ENCODE measurements at places on chromosomes 11 and 22. TPM values are rescaled to one million over a fixed set of nuclear protein-coding genes. Genes with fewer than 3 reads are reported as not detected.

Gene CAPN5
- 11.8 TPM for total RNA-seq

Gene C1QTNF5
- 24.8 TPM for total RNA-seq

Gene GUCY1A2
- total RNA-seq, result 25.6 TPM

Gene GAS2
- 20.6 TPM for total RNA-seq

Gene PHLDA2
- 1.9 TPM for total RNA-seq

Gene FZD4
- total RNA-seq, result 59.5 TPM

Gene SLCO2B1
- total RNA-seq, result 20.3 TPM

Gene AIP
- total RNA-seq, result 42.2 TPM

Gene OR52A1
- total RNA-seq, result not detected

Gene BEST1
- 3.3 TPM for total RNA-seq

DNA sequence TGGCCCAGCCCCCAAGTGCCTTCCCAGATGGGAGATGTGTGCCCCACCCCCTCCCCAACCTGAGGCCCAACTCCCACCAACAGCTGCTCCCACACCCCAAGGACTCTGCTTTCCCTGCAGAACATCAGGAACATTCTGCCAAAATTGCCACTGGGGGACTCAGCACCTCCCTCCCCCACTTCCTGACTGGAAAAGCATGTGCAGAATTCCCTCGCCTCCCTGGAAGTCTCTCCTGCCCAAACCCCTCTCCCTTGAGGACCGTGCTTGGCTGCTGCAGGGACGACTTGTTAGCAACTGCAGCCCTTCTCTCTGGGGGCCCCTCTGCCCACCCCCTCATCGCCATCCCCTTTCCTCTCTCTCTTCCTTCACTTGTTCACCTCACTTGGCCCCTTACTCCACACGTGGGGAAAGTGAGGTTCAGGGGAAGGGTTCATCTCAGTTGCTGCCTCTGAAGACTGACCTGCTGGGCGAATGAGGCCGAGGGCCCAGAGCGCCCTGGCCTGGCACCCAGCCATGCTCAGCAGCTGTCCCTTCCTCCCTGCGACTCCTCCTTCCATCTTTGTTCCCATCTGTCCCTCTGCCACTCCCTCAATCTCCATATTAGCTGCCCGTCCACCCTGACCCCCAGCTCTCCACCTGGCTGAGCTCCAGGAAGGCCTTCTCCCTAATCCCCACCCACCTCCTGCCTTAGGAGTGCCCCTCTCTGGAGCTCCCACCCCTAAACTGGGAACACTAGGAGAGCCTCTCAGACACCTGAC is 105.1 kb downstream of the CHST1 start:
- peak; percentile 93 for DNase-seq

DNA sequence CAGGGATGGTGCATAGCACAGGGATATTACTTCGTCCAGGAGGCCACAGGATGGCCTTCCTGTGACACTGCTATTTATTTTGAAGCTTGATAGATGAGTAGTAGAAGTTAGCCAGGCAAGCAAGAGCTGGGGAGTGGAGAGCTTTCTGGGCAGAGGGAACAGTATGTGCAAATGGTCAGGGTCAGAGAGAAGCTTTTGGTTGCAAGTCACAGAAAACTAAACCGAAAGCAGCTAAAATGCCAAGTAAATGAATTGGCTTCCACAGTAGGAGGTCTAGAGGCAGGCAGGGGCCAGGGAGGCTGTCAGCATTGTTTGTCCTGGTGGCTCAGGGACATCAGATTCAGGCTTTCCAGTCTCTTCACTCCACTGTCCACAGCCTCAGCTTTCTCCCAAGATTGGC is 247.5 kb downstream of the GRIK4 start:
- no peak for DNase-seq

GRCh38 chr11:2716376-2717095 is 16.7 kb upstream of the KCNQ1OT1 start:
- DNase-seq, result peak; percentile 55

GRCh38 chr22:40463683-40464082 is 93.3 kb downstream of the SGSM3 start:
- no peak for DNase-seq

GRCh38 chr11:46302866-46303265 is 25.4 kb downstream of the CREB3L1 start:
- DNase-seq, result no peak

DNA sequence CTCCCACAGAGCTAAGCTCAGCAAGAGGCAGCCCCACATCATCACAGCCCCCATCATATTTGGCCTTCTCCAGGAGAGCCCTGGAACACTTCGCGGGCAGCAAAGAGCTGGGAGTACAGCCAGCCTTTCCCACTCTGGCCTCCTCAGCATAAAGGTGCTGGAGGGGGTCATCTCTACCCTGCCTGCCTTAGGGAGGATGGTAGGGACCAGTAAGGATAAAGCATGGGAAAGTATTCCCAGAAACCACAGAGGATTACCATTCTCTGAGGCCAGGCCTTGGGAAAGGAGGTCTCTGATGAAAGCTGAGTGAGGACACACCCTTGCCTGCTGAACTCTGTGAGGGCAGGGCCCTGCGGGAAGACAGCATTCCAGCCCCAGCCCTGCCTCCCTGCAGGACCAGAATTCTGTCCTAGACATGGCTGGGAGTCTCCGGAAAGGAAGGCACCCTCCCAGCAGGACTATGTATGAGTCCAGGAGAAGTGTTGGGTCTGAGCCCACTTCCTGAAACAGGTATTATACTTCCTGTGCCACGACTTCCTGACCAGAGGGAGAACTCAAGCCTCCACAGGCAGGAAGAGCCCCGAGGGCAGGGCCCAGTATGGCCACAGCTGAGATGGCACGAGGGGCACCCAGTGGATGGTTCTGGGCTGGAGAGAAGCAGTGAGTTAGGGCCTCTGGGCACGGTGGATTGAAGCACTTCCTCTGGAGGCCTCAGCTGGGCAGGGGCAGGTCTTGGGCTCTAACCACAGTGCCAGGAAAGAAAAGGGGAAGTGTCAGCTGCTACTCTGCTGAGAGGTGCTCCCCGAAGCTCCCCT is 12.9 kb upstream of the CASTOR1 start:
- DNase-seq, result no peak

GRCh38 chr22:46894081-46894671 is 131.7 kb downstream of the TBC1D22A start:
- DNase-seq, result peak; percentile 71

GRCh38 chr22:45237065-45237990 is 3.4 kb downstream of the KIAA0930 start:
- no peak for DNase-seq

- DNase-seq, result no peak
Measured at GRCh38 chr11:90178751-90179150, 44.1 kb downstream of the CHORDC1 start.

GRCh38 chr11:36379653-36380052 is 83.6 kb downstream of the PRR5L start:
- DNase-seq, result no peak

GRCh38 chr11:90476442-90477007 is 253.7 kb upstream of the CHORDC1 start:
- peak; percentile 49 for DNase-seq

DNA sequence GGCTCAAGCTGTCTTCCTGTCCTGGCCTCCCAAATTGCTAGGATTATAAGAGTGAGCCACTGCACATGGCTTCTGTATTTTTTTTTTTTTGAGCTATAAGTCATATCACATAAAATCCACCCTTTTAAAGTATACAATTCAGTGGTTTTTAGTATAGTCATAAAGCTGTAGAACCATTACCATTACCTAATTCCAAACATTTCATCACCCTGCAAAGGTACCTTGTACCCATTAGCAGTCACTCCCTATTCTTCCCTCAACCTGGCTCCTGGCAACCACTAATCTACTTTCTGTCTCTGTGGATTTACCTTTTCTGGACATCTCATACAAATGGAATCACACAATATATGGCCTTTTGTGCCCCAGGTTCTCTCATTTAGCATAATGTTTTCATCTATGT is 84.5 kb downstream of the MTMR3 start:
- DNase-seq, result no peak

DNA sequence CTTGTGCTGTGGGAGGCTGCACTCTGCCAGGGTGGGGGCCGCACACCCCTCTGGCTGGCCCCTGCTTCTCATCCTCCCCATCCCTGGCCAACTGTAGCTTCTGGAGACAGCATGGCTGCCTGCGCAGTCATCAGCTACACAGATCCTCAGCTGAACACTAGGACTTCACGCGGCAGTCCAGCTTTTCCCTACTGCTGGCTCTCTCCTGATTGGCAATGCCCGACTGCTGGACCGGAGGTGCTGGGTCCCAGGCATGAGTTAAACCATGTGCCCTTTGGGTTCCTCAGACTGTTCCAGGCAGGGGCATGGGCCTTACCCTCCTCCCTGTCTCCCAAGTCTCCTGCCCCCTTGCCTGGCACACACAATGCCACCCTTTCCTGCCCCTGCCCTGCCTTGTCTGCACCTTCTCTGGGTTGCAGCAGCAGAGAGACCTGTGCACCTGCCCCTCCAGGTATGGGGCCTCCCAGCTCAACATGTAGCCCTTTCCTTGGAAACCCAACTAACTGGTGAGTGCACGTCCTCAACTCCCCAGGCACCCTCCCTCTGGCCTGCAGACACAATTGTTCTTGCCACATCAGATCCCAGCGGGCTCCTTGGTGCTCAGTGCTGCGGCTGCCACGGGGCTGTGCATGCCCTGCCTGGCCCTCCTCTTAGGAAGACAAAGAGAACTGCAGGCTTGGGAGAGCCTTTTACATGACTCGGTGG is 1039.2 kb downstream of the TBC1D22A start:
- DNase-seq, result no peak

DNA sequence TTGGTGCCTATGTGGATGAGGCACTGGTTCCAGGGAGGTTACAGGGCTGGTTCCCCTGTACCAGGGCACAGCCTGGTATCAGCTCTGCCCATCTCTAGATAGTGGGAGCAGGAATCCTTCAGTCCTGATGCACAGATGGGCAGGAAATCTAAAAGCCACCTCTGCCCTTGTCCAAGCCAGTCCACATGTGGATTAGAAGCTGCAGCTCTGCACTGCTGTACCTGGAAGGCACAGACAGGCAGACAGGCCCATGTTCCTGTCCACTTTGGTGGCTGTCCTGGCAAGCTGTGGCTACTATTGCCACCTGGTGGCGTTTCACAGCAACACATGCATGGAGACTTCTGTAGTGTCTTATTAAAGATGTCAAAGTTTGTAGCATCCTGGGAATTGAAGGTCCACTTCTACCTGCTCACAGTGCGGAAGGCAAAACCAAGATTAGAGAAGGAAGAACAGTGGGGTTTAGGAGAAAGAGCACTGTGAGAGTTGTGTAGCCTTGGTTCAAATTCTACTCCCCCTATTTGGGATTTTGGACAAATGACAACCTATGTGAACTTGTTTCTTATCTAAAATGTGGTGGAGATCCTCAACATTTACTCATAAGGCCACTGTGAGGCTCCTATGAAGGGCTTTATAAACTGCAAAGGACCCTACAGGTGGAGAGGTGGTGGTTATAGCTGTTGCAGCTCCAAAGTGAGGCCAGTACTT is 30.1 kb downstream of the NAV2 start:
- DNase-seq, result peak; percentile 85

DNA sequence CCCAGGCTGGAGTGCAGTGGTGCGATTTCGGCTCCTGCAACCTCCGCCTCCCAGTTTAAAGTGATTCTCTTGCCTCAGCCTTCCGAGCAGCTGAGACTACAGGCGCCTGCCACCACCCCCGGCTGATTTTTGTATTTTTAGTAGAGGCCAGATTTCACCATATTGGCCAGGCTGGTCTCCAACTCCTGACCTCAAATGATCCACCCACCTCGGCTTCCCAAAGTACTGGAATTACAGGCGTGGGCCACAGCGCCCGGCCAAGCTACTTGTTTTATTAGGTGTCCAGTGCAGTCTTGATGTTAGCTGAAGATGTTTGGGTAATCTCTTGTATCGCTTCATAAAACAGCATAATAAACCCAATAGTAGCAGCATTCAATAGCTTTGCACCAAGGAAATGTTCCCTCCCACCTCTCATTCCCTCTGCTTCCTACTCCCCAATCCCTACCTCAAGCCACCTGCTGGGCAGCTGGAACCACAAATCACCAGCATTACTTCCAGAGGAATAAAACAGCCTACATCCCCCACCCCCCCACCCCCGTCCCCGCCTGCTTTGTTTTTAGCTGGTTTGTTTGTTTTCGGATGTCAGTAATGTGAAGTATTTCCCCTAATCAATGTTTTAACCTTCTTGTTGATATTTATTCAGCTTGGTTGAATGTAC is 11.0 kb upstream of the GRIK4 start:
- DNase-seq, result no peak

DNA sequence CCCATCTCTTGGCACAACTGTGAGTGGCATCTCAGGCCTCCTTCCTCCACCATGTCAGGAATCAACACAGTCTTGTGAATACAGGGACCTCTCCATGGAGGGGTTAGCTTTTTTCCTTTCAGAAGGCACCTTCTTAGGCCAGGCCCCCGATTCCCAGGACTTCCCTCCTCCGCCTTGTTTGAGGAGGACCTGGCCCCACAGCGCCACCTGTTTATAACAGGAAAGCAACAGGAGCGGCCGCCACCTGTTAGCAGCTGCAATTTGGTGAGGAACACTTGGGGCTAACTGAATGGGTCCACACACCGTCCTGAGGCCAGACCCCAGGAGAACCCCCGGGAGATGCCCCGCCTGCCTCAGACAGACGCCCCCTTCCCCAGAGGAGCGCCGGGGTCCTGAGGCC is 3.8 kb upstream of the PKP3 start:
- DNase-seq, result no peak

- peak; percentile 53 for DNase-seq
Measured at GRCh38 chr11:57751676-57752253, at the start of gene BTBD18. Gene BTBD18 (minus strand): TSS chr11:57751819. CDS start chr11:57751188, 631 bp downstream.

DNA sequence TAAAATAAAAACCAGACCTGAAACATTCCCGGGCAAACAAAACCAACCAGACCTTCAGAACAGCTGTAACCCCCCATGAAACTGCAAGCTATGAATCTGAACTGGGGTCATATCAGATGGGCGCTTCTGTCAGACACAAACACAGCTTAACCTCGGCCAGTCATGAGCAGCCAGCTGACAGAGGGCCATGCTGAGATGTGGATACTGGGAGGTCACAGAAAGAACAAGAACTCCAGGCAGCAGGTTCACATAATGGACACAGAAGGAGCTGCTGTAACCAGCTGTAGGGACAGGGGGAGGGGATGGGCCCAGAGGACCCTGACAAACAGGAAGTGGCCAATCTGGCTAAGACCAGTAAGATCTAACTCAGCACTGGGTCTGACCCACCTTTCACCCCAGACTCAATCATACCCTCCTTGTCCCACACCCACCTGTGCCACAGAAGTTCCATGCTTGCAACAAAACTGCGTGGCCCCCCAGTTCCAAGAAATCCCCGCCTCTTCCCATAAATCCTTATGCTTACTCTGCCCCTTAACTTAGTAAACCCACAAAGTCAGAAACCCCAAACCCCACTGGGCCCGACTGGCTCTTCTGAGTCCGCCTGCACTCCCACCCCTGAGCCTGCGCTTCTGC is 4.0 kb downstream of the APOL4 start:
- DNase-seq, result peak; percentile 53

- peak; percentile 21 for DNase-seq
Measured at GRCh38 chr11:12642040-12642439, 32.2 kb upstream of the TEAD1 start.

GRCh38 chr11:47383071-47383470 is 4.7 kb upstream of the SPI1 start:
- no peak for DNase-seq

GRCh38 chr11:59178402-59178801 is 6.5 kb downstream of the DTX4 start:
- DNase-seq, result no peak
